Fibroblast of the conjunctiva (primary cell): ENCODE measurements at places on chromosomes 16 and 17.

GRCh38 chr17:78200451-78200850, 13.3 kb downstream of the AFMID start:
- DNase-seq, result no peak

- DNase-seq, result no peak
Observed at GRCh38 chr16:760065-760464, 469 bp upstream of the MSLN start.

- DNase-seq, result no peak
Observed at GRCh38 chr16:938752-939151, 32.0 kb downstream of the LMF1 start.

DNA sequence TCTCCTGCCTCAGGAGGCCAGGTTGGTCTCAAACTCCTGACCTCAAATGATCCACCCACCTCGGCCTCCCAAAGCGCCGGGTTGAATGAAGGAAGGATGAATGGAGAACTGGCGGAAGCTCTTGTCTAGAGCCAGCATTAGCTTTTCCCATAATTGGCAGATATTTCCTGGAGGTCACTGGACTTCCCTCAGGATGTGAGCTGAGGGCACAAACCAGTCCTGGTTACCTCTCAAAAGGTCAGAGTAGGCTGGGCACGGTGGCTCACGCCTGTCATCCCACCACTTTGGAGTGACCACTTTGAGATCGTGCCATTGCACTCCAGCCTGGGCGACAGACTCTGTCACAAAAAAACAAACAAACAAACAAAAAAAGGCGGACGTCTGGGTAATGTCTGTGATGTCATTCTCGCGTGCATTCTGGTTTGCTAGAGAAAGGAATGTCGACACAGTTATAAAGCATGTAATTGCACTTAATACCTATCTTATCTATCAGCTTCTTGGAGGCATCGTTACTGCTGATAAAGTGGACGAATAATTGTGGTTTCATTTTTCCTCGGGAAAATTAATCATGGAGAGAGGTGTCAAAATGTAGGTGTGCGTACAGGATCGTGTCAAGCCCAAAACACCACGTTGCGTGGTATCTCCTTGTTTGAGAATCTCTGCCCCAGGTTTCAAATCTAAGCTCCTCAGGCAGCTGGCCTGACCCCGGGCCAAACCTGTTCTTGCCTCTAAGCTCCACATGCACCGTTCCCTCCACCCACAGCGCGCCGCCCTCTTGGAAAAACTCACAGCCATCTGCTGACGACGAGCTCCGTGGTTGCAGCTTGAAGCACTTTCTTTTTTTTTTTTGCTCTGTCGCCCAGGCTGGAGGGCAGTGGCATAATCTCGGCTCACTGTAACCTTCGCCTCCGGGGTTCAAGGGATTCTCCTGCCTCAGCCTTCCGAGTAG, 6.4 kb upstream of the CRK start:
- no peak for DNase-seq

- no peak for DNase-seq
Observed at GRCh38 chr16:86783636-86784626, 205.6 kb downstream of the FOXL1 start.

- no peak for DNase-seq
Observed at GRCh38 chr16:4206680-4207079, 35.2 kb downstream of the SRL start.

GRCh38 chr16:66346221-66346620, 20.3 kb upstream of the CDH5 start:
- no peak for DNase-seq

DNA sequence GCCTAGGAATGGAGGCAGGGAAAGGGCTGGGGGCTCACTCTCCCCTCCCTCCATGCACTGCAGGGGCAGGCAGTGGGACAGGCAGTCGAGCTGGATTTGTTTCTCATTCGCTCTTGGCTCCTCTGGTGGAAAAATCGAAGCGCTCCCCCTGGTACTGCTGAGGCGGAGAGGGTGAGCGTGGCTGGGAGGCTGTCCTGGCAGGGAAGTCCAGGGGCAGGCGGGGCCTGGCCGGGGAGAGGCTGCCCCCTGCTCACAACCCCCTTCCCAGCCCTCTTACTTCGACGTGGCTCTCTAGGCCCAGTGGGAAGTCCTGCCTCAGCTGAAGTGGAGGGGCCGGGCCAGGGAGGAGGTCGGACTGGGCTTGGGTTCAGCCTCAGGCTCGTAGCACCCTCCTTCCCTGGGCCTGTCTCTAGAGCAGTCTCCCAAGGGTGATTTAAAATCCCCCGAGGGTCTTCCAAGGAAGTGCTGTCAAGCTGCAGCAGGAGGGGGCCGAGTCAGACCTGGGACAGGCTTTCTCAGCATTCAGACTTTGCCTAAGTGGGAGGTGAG, 16.5 kb upstream of the TMEM92 start:
- no peak for DNase-seq

- DNase-seq, result no peak
Observed at GRCh38 chr17:42849451-42850181, 1.4 kb upstream of the AOC3 start.

DNA sequence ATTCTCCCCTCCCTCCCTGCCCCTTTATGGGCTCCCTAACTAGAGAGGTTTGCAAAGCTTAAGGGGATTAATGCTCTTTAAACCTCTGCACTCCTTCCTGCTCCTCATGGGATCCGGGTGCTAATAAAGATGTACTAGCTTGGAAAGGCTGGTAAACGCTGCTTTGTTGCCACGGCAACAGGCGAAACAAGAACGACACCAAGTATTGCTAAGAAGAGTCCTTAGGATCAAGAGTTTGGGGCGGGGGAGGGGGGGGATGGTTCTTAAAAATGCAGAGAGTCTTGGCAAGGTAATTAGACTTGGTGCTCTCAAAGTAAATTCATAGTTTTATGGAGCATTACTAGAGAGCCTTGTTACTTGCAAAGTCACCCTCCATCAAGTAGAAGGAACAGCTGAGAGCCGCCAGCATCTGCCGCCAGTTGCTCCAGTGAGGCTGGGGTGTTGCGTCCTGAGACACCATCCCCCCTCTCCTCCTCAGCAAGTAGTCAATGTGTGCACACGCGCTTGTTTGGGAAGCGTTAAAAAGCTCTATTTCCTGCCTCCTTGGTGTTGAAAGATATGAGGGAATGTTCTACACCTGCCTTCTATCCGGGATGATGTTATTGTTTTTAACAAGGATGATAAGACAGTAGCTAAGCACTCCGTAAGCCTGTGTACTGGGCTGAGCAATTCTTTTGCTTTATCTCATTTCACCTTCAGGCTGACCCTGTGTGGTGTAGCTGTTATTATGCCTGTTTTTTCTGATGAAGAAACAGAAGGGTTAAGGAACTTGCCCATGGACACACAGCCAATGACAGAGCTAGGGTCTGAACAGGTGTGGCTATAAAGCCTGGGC, 190.9 kb downstream of the CCDC182 start:
- no peak for DNase-seq

DNA sequence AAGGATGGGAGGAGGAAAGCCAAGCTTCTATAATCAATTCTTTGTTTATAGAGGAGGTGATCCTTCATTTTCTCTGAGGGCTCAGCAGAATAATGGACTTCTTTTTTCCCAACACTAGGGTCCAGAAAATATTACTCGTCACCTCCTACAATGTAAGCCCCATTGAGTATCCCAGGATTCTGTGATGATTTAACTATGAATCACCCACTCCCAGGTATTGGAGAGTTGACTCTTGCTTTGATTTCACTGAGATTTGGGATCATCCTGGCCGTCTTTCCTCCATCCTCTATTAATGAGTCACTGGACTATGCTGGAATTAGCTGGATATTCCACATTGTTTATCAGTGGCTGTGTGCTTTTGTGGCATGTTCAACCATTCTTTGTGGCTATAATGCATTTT, 452.0 kb downstream of the NPIPA7 start:
- DNase-seq, result no peak

- DNase-seq, result no peak
Observed at GRCh38 chr17:15490634-15491261, 23.3 kb upstream of the CDRT4 start.

DNA sequence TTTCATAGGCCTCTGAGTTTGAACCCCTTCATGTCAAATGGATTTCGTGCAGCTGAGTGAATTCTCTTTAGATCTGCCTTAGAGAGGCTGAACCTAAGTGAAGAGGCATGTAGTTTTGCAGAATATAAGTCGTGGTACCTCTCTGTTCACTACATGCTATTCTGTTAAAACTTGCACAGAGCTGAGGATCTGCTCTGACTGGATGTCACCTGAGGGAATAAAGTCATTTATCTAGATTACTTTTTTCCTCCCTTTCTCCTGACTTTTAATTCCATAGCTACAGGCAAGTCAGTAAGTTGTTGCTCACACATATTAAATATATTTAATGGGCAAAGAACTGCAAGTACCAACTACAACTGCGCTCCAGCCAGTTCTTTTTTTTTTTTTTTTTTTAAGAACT, 64.7 kb downstream of the WNT3 start:
- DNase-seq, result no peak

GRCh38 chr16:85447693-85448313, 165.3 kb upstream of the GSE1 start:
- DNase-seq, result no peak

DNA sequence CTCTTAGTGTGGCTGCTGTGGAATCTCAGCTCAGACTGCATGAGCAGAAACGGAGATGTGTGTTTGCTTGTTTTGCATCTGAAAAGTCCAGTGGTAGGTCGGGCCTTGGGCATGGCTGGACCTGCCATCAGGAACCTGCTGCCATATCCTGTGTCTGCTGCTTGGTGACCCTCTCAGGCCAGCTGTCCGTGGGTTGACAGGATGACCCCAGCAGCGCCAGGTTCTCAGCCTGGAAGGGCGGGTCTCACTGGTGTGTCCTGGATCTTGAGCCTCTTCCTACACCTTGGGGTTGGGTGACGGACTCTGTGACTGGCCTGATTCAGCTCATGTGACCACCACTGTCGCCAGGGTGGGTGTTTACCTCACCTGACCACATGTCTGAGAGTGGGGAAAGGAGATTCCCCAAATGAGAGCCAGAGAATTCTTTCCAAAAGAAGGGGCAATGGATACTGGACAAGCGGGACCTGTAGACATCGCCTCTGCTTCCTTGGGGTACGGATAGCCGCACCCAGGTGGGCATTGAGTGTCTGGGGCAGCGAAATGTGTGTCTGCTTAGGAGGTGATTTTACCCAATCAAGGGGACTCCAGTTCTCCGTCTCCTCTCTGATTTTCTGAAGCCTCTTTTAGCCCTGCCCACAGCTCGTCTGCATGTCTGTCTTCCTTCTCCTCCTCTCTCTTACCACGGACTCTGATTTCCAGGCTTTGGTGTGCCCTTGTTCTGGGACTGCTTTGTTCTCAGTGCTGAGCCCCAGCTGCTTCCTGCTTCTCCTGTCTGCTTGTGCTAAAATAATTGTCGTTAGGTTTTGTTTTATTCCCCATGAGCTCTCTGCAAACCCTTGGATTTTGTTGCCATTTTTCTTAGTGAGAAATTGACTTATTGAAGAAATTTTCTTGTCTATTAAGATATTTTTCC, 399.7 kb downstream of the CPPED1 start:
- no peak for DNase-seq

GRCh38 chr16:2987833-2988232, 7.6 kb upstream of the PKMYT1 start:
- no peak for DNase-seq

DNA sequence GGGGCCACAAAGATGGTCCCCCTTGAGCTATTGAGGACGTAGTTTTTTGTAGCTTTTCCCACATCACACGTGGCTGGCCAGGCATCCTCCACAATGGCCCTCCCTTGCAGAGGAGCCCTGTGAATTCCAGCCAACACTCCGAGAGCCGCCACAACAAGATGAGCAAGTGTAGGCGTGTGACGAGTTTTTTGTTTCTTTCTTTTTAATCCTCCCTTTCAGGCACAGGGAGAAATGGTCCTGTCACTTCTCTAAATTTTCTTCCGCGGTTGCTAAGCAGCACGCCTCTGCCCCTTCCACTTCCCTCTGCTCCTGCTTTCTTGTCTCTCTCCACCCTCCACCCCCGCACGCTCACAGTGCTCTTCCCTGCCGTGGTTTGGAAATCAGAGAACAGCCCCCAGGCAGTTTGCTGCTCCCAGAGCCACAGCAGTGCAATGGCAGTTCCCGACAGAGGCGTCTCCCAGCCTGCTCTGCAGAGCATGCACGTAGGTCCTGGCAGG, 68.0 kb upstream of the MRTFB start:
- DNase-seq, result no peak

GRCh38 chr16:84724606-84725309, 25.0 kb downstream of the USP10 start:
- DNase-seq, result no peak

DNA sequence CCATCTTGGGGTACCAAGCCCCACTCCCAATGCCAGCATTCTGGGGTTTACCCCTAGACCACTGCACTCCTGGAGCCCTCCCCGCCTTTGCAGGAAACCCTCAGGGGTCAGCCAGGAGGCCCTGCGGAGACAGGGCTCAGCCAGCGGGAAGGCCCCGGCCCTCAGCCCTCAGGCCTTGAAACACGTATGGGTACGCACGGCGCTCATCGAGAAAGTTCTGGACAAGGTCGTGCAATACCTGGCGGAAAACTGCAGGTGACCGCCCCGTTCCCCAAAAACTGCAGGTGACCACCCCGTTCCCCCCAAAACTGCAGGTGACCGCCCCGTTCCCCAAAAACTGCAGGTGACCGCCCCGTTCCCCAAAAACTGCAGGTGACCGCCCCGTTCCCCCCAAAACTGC, 24.7 kb downstream of the SGSM2 start:
- no peak for DNase-seq

GRCh38 chr16:66979011-66979717, 9.2 kb upstream of the CES4A start:
- DNase-seq, result no peak

DNA sequence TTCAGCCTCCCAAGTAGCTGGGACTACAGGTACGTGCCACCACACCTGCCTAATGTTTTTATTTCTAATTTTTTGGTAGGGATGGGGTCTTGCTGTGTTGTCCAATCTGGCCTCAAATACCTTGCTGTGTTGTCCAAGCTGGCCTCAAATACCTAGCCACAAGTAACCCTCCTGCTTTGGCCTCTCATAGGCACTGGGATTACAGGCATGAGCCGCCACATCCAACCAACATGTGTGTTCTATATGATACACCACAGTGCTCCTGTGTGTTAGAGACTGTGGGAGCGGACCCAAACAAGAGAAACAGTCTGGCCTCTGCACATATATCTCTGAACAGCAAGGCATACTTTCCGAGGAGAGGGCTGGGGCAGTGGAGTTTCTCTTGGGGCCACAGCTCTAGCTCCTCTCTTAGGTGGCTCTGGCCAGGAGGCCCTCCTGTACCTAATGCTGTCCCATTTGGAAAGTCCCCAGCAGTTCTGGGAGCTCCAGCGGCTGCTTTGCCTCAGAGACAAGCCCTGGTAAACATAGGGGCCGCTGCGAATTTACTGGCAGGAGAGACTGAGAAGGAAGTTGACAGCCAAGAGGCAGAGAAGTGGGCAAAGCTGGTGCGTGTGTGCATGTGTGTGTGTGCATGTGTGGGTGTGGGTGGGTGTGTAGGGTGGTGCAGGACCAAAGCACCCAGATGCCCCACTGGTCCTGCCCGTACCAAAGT, 95.0 kb downstream of the RAB11FIP4 start:
- no peak for DNase-seq

GRCh38 chr16:86865851-86866662, 287.7 kb downstream of the FOXL1 start:
- no peak for DNase-seq

- no peak for DNase-seq
Observed at GRCh38 chr17:61436995-61437704, 15.1 kb upstream of the TBX4 start.
